ENCODE measurements at places on chromosomes 16 and 17.
A peak's percentile ranks its signal among the peaks of the same experiment; 100 is the strongest.

- no peak for DNase-seq
- H3K27ac ChIP-seq: no peak overlapping the region
- peaks cover 14% of the 10 kb centered on the region for H3K36me3 ChIP-seq
- H3K4me3 ChIP-seq: no peak overlapping the region
These were observed 39.2 kb upstream of the ADCY7 start for GRCh38 chr16:50227120-50227519.

GRCh38 chr17:27539794-27540317 is 83.6 kb downstream of the KSR1 start:
- no peak overlapping the region for H3K4me3 ChIP-seq
- H3K27me3 ChIP-seq: no peaks in the 10 kb centered on the region
- H3K27ac ChIP-seq: peak overlapping the region; percentile 70
- no peak for DNase-seq
- H3K36me3 ChIP-seq: peaks cover 6% of the 10 kb centered on the region

GRCh38 chr17:67659028-67659427 is 58.7 kb upstream of the NOL11 start:
- no peaks in the 10 kb centered on the region for H3K4me1 ChIP-seq
- no peak overlapping the region for H3K27ac ChIP-seq
- DNase-seq: no peak
- H3K4me3 ChIP-seq: no peak overlapping the region
- H3K36me3 ChIP-seq: no peaks in the 10 kb centered on the region
- no peaks in the 10 kb centered on the region for H3K27me3 ChIP-seq

DNA sequence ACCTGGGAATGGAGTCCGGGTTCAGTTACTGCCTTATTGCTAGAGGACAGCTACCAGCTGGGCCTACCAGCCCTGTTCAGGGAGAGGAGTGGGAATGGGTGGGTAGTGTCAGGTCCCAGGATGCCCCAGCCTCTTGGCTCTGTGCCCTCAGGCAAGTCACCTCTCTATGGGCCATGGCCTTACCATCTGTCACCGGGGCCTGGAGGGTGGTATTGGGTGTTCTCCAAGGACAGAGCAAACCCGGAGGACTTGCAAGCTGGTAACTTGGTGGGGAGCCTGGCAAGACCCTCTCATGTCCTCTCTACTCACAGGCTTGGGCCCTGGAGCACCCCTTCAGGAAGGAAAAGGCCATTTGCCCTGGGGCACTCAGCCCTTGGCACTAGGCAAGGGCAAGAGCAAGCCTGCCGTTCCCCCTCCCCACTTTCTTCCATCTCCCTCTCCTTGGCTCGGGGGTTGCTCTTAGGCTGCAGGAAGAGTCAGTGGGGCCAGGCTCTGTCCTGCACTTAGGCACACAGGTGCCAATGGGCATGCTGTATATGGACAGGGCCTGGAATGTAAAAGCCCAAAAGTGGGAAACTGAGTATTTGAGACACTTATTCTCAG is 170.0 kb upstream of the ZNF267 start:
- no peaks in the 10 kb centered on the region for H3K27me3 ChIP-seq
- H3K27ac ChIP-seq: no peak overlapping the region
- no peak overlapping the region for H3K4me3 ChIP-seq
- DNase-seq: no peak

GRCh38 chr16:30715750-30716445 is 16.9 kb downstream of the SRCAP start:
- no peak overlapping the region for H3K4me3 ChIP-seq
- peaks cover 66% of the 10 kb centered on the region for H3K36me3 ChIP-seq
- H3K27me3 ChIP-seq: no peaks in the 10 kb centered on the region
- DNase-seq: peak; percentile 36
- H3K27ac ChIP-seq: no peak overlapping the region
- peaks cover 5% of the 10 kb centered on the region for H3K4me1 ChIP-seq

GRCh38 chr17:37261286-37261685 is 114.5 kb upstream of the C17orf78 start:
- peaks cover 22% of the 10 kb centered on the region for H3K36me3 ChIP-seq
- peak; percentile 27 for DNase-seq
- no peaks in the 10 kb centered on the region for H3K27me3 ChIP-seq
- H3K4me3 ChIP-seq: no peak overlapping the region
- H3K4me1 ChIP-seq: peaks cover 4% of the 10 kb centered on the region

- H3K27me3 ChIP-seq: no peaks in the 10 kb centered on the region
- DNase-seq: no peak
- H3K4me1 ChIP-seq: no peaks in the 10 kb centered on the region
- H3K27ac ChIP-seq: no peak overlapping the region
- peak overlapping the region; percentile 98 for H3K4me3 ChIP-seq
These were observed 1.6 kb downstream of the SUMO2 start for GRCh38 chr17:75181110-75181509.

GRCh38 chr17:78324391-78325075 is 35.3 kb downstream of the SOCS3 start:
- DNase-seq: peak; percentile 89
- H3K4me1 ChIP-seq: peaks cover 38% of the 10 kb centered on the region
- no peaks in the 10 kb centered on the region for H3K36me3 ChIP-seq
- no peaks in the 10 kb centered on the region for H3K27me3 ChIP-seq

DNA sequence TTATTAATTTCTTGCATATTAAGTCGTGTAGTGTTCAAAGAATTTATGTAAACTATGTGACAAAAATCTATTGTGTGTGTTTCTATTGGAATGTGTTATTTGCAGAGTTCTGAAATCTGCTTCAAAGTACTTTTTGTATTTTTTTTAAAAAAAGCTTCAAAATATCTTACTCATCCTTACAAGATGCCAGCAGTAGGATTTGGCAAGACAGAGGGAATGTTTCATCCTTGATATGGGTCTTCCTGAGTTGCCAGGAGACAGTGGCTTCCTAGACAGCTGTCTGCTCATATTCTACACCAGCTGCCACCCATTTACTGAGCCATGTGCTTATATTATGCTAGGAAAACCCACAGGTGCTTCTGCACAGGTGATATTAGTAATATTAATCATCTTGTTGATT is 36.4 kb downstream of the EFCAB5 start:
- no peaks in the 10 kb centered on the region for H3K4me1 ChIP-seq
- peak; percentile 41 for DNase-seq
- peaks cover 4% of the 10 kb centered on the region for H3K27me3 ChIP-seq
- H3K4me3 ChIP-seq: no peak overlapping the region

GRCh38 chr16:87229230-87230188 is 87.7 kb downstream of the C16orf95 start:
- H3K4me3 ChIP-seq: no peak overlapping the region
- H3K4me1 ChIP-seq: peaks cover 5% of the 10 kb centered on the region
- no peak for DNase-seq
- H3K27ac ChIP-seq: no peak overlapping the region
- no peaks in the 10 kb centered on the region for H3K36me3 ChIP-seq

DNA sequence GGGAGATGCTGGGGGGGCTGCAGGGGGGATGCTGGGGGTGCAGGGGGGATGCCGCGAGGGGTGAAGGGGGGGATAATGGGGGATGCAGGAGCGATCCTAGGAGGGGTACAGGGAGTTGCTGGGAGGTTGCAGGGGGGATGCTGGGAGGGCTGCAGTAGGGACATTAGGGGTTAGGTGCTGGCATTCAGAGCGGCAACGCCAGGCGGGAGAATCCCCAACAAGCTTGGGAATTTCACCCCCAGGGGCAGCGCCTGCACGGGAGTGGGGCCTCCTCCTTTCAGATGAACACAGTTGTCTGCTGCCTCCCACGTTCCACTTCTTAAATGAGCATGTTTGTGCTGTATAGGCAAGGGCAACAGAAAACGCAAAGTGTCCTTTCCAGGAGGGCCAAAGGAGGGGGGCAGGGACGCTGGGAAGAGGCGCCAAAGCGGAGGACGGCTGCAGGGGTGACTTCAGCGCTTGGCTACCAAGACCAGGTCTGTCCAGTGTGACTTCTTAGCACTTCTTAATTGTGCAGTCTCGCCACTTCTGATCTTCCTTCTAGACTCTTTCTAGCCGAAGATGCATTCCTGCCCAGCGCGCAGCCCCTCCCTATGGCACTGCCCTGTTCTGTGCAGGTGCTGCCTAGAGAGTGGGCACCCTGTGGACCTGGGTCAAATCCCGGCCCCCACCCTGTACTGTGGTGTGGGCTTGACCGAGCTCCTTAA is 2.0 kb upstream of the SLC6A4 start:
- H3K27ac ChIP-seq: no peak overlapping the region
- peaks cover 5% of the 10 kb centered on the region for H3K4me1 ChIP-seq
- H3K4me3 ChIP-seq: no peak overlapping the region
- no peak for DNase-seq
- H3K36me3 ChIP-seq: no peaks in the 10 kb centered on the region

Measured in IMR-90 (cell line).